ENCODE measurements at places on chromosomes 3 and 15. TPM values are rescaled to one million over a fixed set of nuclear protein-coding genes. Genes with fewer than 3 reads are reported as not detected.

Gene GOLGA8R
- 1.8 TPM for total RNA-seq

Gene TM4SF1
- total RNA-seq, result not detected

- no peak overlapping the region for H3K27ac ChIP-seq
- DNase-seq, result no peak
- no peak overlapping the region for H3K4me3 ChIP-seq
Measured at GRCh38 chr3:120039642-120040610, 54.3 kb downstream of the GSK3B start.

Gene CFAP20DC
- total RNA-seq, result 0.11 TPM

- no peaks in the 10 kb centered on the region for H3K36me3 ChIP-seq
- H3K4me1 ChIP-seq, result no peaks in the 10 kb centered on the region
- H3K4me3 ChIP-seq, result no peak overlapping the region
- peaks cover 3% of the 10 kb centered on the region for H3K27me3 ChIP-seq
- no peak overlapping the region for H3K27ac ChIP-seq
Measured at GRCh38 chr3:118801899-118802298, 232.7 kb downstream of the IGSF11 start.

DNA sequence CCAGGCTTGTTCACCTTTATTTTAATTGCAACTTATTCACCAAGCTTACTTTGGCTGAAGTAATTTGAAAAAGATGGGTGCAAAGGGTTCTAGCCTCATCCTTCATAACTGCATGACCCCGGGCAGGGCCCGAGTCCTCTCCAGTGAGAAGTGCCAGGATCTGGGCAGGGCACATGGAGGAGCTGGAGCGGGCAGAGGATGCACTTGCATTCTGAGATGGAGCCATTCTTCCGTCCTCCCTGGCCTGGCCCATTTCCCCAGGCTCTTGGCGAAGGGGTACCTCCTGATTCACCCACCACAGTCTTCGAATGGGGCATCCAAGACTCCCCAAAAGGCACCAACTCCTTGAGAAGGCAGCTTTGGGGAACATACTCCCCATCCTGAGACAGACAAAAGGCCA is 22.5 kb upstream of the PLXND1 start:
- H3K4me3 ChIP-seq, result no peak overlapping the region
- no peak for DNase-seq
- peaks cover 28% of the 10 kb centered on the region for H3K4me1 ChIP-seq
- no peaks in the 10 kb centered on the region for H3K36me3 ChIP-seq

Gene SAMD7
- total RNA-seq, result not detected

DNA sequence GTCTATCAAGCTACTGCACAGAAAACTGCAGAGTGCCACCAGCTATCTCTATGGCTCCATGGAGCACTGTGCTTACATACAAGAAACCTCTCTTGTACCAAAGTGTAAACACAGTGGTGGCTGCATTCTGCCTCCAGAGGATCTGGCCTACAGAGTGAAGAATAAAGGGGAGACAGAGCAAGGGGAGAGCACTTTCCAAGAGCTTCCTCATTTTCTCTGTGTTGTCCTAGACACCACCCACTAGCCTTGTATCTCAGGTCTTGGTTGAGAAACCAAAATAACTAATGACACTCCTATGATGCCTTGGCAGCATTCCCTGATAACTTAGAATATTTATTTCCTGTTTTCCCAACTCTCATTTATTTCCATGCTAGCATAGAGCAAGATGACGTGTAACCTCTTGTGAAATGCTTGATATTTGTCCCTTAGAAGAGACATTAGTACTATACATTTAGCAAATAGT is 56.9 kb upstream of the PHLDB2 start:
- no peaks in the 10 kb centered on the region for H3K36me3 ChIP-seq
- DNase-seq, result no peak
- no peaks in the 10 kb centered on the region for H3K4me1 ChIP-seq

DNA sequence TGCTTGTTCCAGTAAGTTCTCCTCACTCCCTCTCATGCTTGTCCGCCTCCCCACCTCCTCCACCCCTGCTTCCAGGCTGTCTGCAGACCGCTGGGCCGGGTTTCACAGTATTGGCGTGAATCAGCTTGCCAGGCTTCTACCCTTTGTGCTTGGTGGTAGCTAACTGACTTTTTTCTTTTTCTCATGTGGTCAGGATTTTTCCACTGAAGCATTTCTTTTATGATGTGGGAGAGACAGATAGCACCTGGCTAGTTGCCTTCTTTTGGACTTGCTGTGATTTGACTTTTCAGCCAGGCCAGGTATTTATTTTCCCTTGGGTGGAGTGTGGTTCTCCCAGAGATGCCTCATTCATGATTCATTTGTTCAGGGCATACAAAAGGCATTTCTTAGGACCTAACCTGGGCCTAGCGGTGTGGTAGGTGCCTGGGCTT is 60.6 kb downstream of the ST6GAL1 start:
- no peak overlapping the region for H3K27ac ChIP-seq
- no peaks in the 10 kb centered on the region for H3K27me3 ChIP-seq
- peaks cover 57% of the 10 kb centered on the region for H3K36me3 ChIP-seq
- DNase-seq, result no peak
- H3K4me1 ChIP-seq, result peaks cover 9% of the 10 kb centered on the region

DNA sequence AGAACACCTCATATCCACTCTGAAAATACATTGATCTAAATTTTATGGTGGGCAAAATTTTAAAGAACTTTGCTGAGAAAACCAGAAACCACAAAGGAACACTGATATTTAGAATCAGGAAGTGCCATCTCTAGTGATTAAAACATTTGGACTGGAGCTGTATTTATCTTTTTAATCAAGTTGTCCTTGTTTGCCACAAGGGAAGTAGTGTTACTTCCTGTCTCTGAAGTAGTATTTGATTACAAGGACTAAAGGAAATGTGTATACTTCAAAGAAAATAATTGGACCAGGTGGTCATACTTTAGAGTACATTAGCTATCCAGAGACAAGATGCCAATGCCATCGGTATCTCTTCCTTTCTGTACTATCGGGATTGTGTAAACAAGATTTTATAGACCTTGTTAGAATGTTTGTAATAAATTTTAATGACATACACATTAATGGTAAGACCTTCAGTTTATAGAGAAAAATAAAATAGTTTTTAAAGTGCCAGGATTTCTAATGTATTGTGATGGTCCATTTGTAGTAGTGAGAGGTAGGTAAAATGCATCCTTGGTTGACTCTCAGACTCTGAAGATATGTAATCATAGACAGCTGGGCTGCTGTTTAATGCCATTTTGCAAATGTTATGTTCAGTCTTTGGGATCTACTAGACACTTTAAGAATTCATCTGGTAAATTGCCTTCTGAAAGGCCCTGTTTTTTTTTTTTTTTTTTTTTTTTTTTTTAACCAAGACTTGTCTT is 131.9 kb downstream of the B3GALNT1 start:
- H3K36me3 ChIP-seq, result no peaks in the 10 kb centered on the region
- no peak overlapping the region for H3K27ac ChIP-seq
- DNase-seq, result no peak
- H3K4me1 ChIP-seq, result no peaks in the 10 kb centered on the region
- no peaks in the 10 kb centered on the region for H3K27me3 ChIP-seq

DNA sequence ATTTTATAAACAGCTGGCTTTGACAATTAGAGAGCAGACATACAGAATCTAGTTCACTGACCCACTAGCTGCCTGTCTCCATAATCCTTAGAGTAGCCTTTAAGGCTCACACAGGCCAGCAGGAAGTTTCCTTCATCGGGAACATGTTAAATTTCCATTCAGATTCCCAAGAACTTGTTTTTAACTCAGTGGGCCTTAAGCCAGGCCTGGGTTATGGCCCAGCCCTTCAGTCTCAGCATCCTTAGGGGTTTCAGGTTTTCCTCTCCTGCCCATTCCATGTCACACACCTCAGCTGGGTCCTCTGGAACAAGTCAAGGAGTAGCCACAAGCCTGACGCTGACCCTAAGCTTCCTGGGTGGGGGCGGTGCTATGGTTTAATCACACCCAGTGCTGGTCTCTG is 15.0 kb downstream of the CDAN1 start:
- H3K36me3 ChIP-seq, result peaks cover 53% of the 10 kb centered on the region
- no peaks in the 10 kb centered on the region for H3K4me1 ChIP-seq
- no peak overlapping the region for H3K27ac ChIP-seq
- no peak overlapping the region for H3K4me3 ChIP-seq

GRCh38 chr3:177787279-177788041 is 590.2 kb upstream of the TBL1XR1 start:
- H3K4me3 ChIP-seq, result no peak overlapping the region
- DNase-seq, result no peak
- no peak overlapping the region for H3K27ac ChIP-seq
- H3K27me3 ChIP-seq, result no peaks in the 10 kb centered on the region

- H3K36me3 ChIP-seq, result no peaks in the 10 kb centered on the region
- no peaks in the 10 kb centered on the region for H3K27me3 ChIP-seq
- no peak overlapping the region for H3K4me3 ChIP-seq
- H3K4me1 ChIP-seq, result peaks cover 7% of the 10 kb centered on the region
- no peak overlapping the region for H3K27ac ChIP-seq
Measured at GRCh38 chr15:72169236-72169920, 28.2 kb downstream of the GRAMD2A start.

- no peak overlapping the region for H3K4me3 ChIP-seq
- H3K27me3 ChIP-seq, result no peaks in the 10 kb centered on the region
- no peaks in the 10 kb centered on the region for H3K4me1 ChIP-seq
- H3K36me3 ChIP-seq, result no peaks in the 10 kb centered on the region
- H3K27ac ChIP-seq, result no peak overlapping the region
- no peak for DNase-seq
Measured at GRCh38 chr3:173502983-173503568, 105.5 kb downstream of the NLGN1 start.

DNA sequence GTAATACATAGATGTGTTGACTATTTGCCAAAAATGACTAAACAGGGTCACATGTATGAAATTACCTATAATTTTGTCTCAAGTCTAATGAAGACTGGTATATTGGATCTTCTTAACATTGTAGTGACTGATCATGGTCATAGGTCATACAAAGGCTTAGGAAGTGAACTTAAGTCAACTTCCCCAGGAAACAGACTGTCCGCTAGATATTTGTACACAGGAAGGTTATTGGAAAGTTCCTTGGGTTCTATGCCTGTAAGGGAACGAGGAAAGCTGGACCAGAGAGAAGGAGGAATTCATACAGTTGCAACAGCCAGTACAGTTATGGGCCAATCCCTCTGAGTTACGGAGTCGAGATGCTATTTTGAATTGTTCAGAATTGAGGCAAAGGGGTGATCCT is 462.0 kb upstream of the THRB start:
- H3K27me3 ChIP-seq, result no peaks in the 10 kb centered on the region
- no peak overlapping the region for H3K4me3 ChIP-seq
- no peak for DNase-seq
- H3K27ac ChIP-seq, result no peak overlapping the region
- H3K4me1 ChIP-seq, result no peaks in the 10 kb centered on the region
- H3K36me3 ChIP-seq, result no peaks in the 10 kb centered on the region

- H3K4me1 ChIP-seq, result peaks cover 9% of the 10 kb centered on the region
- no peak for DNase-seq
- H3K27ac ChIP-seq, result no peak overlapping the region
- H3K36me3 ChIP-seq, result no peaks in the 10 kb centered on the region
Measured at GRCh38 chr3:133943639-133944141, 48.0 kb upstream of the RAB6B start.

- H3K27ac ChIP-seq, result no peak overlapping the region
- peaks cover 15% of the 10 kb centered on the region for H3K4me1 ChIP-seq
- no peaks in the 10 kb centered on the region for H3K27me3 ChIP-seq
- H3K36me3 ChIP-seq, result no peaks in the 10 kb centered on the region
- DNase-seq, result no peak
Measured at GRCh38 chr3:14370720-14371572, 31.5 kb upstream of the SLC6A6 start.

GRCh38 chr3:143349455-143349854 is 229.9 kb downstream of the CHST2 start:
- no peaks in the 10 kb centered on the region for H3K36me3 ChIP-seq
- no peak for DNase-seq
- no peak overlapping the region for H3K27ac ChIP-seq
- no peak overlapping the region for H3K4me3 ChIP-seq

GRCh38 chr15:100330221-100330620 is 11.6 kb downstream of the ADAMTS17 start:
- no peak for DNase-seq
- no peak overlapping the region for H3K27ac ChIP-seq
- no peaks in the 10 kb centered on the region for H3K36me3 ChIP-seq
- H3K4me3 ChIP-seq, result peak overlapping the region; percentile 44
- peaks cover 67% of the 10 kb centered on the region for H3K4me1 ChIP-seq

DNA sequence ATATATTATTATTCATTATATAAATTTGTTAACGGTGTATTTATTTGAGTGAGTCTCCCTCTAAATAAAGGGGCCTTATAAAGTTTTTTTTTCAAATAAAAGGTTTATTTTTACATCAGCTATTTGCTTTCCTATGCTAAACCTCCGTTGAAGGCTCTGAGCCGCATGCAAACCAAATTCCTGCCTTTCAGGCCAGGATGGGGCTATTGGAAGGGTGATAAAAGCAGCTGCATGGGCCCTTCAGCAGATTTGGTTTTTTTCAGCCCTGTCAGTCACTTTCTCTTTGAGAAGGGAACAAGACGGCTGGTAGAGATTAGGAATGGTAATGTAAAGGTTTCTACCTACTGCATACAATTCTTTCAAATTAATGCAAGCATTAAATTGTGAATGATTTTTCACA is 244.2 kb downstream of the WNT5A start:
- H3K27me3 ChIP-seq, result no peaks in the 10 kb centered on the region
- no peaks in the 10 kb centered on the region for H3K4me1 ChIP-seq
- no peak overlapping the region for H3K27ac ChIP-seq
- no peak for DNase-seq
- H3K4me3 ChIP-seq, result no peak overlapping the region
- no peaks in the 10 kb centered on the region for H3K36me3 ChIP-seq

DNA sequence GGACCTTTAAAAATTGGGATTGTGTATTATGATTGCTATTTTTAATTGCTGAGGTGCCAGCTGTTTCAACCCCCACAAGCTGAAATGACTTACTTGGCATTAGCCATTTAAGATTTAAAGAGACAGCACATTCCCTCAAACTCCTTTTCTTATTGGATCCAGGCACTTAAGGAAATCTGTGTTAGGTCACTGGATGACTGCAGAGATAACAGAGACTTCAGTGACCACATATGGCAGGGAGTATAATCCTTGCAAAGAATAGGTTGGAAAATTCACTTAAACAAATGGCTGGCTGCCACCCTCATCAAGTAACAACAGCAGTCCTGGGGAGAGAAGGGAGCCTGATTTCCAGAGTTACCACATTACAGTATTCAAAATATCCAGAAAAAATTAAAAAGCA is 66.6 kb downstream of the SLMAP start:
- no peaks in the 10 kb centered on the region for H3K4me1 ChIP-seq
- no peaks in the 10 kb centered on the region for H3K27me3 ChIP-seq
- no peak for DNase-seq
- no peaks in the 10 kb centered on the region for H3K36me3 ChIP-seq
- no peak overlapping the region for H3K4me3 ChIP-seq

GRCh38 chr3:45054196-45054857 is 28.2 kb downstream of the CLEC3B start:
- no peak overlapping the region for H3K27ac ChIP-seq
- DNase-seq, result no peak
- no peak overlapping the region for H3K4me3 ChIP-seq
- no peaks in the 10 kb centered on the region for H3K27me3 ChIP-seq
- no peaks in the 10 kb centered on the region for H3K36me3 ChIP-seq

- no peaks in the 10 kb centered on the region for H3K27me3 ChIP-seq
- H3K4me1 ChIP-seq, result peaks cover 4% of the 10 kb centered on the region
- H3K4me3 ChIP-seq, result no peak overlapping the region
- no peak overlapping the region for H3K27ac ChIP-seq
- DNase-seq, result no peak
Measured at GRCh38 chr3:31010491-31010890, 116.0 kb upstream of the GADL1 start.

Gene GHSR
- total RNA-seq, result not detected

Measured in CD4-positive, alpha-beta T cell (primary cell).